Stimulated activated CD4-positive, alpha-beta T cell treated with anti-CD3 and anti-CD28 coated beads, Interleukin-1b, Interleukin-23, amount 100 ng/mL, for 1 hour (primary cell): ENCODE measurements at places on chromosomes 6 and 20.

DNA sequence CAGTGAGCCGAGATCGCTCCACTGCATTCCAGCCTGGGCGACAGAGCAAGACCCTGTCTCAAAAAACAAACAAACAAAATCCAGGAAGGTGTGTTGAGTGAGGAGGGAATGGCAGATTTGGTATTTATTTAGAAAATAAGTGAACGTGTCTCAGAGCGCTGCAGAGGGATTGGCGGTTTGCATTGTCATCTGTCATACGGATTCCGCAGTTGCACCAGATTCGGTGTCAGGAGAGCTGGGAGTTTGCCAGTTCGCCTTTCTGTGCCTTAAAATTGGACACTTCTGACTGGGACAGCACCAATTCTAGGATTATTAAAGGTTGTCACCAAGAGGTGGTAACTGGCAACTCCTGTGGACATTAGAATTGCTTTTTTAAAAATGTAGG is 912 bp downstream of the SNRNP48 start:
- no peak for DNase-seq

- DNase-seq, result no peak
Measured at GRCh38 chr6:149026530-149026942, 279.7 kb downstream of the UST start.

GRCh38 chr6:31419842-31420241 is 16.4 kb downstream of the MICA start:
- no peak for DNase-seq

- no peak for DNase-seq
Measured at GRCh38 chr6:144546807-144547206, 261.7 kb downstream of the UTRN start.

- no peak for DNase-seq
Measured at GRCh38 chr6:127096167-127096566, 22.3 kb upstream of the RSPO3 start.

DNA sequence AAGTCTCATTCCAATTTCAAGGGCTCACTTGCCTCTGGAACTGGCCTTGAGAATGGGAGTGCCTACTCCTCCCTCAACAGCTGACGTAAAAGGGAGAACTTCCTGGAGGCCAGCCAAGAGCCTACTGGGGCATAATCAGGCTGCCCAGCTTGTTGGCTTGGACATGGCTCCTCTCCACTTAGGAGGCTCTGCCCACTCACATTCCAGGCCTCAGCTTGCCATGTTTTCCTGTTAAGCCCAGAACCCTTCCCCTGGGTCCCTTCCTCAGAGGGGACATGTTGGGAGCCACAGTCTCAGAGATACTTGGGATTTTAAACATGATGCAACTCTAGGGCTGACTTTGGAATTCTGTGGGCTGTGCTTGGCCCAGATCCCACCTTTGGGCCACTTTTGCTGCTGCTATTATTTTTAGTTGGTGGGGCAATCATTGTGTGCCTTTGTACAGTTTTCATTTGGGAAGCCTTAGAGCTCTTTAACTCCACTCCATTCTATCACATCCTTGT is 31.5 kb upstream of the ADTRP start:
- no peak for DNase-seq

DNA sequence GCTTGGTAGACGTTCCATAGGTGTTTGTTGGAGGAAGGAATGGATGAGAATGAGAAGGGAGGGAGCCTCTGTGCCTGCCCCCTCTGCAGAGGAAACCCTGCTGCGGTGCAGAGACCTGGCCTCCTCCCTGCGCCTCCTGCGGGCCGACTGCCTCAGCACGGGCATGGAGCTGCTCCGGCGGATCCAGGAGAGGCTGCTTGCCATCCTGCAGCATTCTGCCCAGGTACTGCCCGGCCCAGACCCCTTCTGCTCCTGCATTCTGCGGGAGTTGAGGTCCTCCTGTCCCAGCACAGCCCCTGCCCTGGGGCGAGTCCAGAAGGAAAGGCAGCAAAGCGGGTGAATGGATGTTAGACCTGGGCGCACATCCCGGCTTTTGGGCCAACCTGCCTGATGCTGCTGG is 6.1 kb downstream of the DNPH1 start:
- no peak for DNase-seq

DNA sequence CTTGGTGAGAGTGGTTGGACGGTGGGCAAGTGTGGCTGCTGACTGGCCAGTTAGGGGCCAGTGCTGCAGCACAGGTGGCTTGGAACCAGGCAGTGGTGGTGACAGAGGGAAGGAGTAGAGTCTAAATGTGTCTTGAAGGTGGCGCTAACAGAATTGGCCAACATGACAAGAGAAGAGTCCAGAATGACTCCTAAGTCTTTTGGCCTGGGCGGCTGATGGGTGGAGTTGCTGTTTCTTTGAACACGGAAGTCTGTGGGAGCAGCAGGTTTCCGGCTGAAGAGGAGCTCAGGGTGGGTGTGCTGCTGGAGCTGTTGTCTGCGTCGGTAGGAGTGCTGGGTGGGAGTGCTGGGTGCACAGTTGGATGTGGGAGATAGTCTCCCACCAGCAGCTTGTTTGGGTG is 10.1 kb downstream of the LSM14B start:
- DNase-seq, result no peak

GRCh38 chr20:43009532-43009931 is 180.2 kb downstream of the PTPRT start:
- no peak for DNase-seq

DNA sequence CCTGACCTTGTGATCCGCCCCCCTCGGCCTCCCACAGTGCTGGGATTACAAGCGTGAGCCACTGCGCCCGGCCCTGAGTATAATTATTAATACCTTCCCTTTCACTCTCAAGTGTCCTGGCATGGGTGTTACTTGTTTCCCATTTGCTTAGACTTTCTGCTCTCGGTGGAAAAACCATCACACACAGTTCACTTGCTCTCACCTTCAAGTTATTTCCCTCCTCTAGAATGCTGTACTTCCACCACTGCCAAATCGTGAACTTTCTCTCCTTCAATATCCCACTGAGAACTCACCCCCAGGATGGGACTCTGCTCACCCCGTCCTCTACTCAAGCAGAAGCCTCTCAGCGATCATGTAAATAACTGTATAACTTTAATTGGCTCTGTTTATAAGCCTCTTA is 4.6 kb upstream of the HIVEP1 start:
- no peak for DNase-seq

DNA sequence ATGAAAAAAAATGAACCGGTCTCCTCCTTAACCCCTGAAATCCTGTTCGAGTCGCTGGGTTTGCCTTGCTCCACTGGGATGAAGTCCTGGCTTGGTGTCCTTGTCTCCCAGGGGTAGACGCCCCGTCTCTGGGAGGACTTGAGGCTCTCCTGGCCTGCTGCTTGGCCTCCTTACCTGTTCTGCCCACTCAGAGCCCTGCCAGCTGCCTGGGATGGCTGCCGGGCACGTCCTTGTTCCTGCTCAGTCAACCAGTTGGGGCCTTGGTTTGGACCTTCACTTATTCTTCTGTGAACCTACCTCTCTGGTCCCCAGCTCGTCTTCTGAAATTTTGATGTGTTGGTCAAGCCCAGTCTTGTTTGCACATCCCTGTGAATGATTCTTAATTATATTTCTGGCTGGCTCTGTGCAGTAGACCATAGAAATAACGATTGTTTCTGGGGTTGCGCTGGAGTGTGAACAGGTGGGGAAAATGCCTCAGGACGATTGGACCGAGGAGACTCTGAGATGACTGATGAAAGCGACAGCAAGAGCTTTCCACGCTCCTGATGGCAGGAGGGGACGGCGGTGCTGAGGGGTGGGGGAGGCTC is 126.5 kb upstream of the ESR1 start:
- DNase-seq, result no peak

DNA sequence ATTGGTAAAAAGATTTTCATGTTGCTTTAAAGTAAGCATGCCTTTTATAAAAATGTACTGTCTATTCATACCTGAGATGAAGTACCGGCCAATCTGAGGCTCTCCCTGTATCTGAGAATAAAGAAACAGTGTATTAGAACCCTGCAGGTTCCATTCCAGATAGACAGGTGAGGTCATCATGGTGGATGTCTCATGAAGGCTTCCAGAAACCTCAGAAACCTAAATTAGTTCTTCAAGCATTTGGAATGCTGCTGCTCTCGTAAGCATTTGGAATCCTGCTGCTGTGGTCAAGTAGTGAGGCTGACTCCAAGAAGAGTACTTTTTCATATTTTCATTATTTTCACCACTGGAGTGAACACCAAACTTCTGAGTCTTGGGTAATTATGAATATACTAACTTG is 642.3 kb downstream of the MAFB start:
- no peak for DNase-seq

DNA sequence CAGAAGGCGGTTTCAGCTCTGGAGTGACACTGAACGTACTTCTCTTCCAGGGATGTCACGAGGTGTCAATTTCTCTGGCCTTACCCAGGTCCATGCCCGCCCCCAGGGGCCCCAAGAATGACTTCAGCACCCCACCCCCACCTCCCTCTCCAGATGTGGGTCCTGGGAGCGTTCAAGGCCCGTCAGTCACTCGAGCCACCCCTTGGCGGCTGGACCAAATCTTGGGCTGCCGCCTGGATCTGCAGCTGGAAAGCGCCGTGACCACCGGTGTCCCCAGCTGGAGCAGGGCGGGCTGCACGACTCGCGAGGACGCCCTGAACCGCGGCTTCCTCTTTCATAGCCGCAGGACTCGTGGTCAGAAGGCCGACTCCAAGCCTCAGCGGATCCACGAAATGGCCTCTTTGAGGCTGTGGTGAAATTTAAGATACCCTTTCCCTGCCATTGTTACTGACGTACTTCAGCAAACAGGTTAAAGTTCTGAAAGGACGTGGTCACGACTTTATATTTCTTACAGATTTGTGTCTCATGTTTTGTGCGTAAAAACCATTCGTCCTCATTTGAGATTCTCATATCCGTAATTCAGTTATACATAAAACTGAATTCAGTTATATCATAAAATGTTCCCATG is 29.3 kb downstream of the TRIM38 start:
- no peak for DNase-seq

DNA sequence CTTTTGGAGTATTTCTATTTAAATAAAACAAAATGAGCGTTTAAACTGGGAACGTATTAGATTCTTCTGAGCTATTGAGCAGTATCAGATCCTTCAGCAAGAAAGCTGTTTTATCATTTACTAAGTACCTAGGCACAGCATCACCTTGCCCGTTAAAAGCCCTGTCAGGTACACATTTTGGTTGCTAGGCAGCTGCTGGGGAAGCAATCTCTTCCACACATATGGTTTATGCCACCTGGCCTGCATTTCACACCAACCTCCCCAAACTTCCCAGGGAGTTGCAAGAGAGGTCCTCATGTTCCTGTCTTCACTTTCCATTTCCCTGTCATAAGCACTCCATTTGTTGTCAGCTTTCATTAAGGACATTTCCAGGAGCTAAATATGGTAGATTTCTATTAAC is 400.1 kb downstream of the PLCB1 start:
- DNase-seq, result no peak

DNA sequence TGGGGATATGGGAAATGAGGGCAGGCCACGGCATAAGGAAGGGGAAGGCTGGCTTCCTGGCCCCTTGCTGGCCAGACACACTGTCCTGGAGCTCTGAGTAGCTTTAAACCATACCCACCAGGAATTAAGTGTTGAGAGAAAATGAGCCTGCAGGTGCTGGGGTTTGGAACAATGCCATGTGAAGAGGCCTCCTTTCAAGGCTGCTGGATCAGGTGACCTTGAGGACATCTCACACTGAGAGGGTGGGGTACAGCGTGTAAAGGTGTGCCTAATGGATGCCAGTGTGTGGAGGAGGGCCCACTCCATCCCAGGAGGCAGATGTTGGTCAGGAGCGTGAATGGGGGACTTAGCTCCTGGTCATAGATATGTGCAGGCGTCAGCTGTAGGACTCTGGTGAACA is 74.8 kb upstream of the MLN start:
- no peak for DNase-seq

DNA sequence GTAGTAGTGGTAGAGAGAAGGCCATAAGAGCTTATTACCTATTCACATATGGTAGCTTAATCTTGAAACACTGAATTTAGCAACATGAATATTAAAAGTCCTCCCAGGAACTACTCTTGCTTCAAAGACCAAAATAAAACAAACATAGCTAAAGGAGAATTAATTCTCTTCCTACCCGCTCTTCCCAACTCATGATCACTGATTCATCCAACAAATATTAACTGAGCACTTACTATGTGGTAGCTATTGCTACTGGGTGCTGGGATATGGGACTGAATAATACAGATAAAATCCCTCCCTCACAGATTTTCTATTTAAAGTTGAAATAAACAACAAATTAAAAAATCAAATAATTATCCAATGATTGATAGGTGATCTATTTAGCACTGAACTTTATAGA is 287.1 kb downstream of the BTBD9 start:
- DNase-seq, result no peak

- no peak for DNase-seq
Measured at GRCh38 chr6:166515072-166515810, 71.2 kb downstream of the RAMACL start.

GRCh38 chr20:10584371-10584770 is 89.4 kb downstream of the JAG1 start:
- DNase-seq, result no peak

- no peak for DNase-seq
Measured at GRCh38 chr6:63899550-63899949, 263.9 kb downstream of the PHF3 start.

DNA sequence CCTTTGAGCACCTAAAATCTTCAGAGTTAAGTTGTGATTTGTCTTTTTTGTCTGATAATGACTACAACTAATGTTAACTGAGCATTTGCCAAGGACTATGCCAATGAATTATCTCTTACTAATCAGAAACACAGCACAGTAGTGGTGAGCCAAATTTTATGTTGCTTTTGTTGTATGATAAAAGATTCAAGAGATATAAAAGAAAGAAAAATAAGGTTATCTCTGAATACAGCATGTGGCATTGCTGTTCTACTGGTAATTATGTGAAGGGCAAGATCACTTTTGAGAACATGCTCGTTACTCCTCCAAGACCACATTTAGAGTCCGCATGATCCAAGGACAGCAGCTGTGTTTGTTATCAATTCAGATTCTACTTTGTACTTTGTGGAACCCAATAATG is 133.4 kb upstream of the MYLIP start:
- DNase-seq, result no peak
